ENCODE measurements at places on chromosomes 1 and 21. TPM values are rescaled to one million over a fixed set of nuclear protein-coding genes. Genes with fewer than 3 reads are reported as not detected.

The LORICRIN gene
- not detected for total RNA-seq

The GUCA2B gene
- total RNA-seq: not detected

The ZNF648 gene
- total RNA-seq: 0.51 TPM

The CRP gene
- not detected for total RNA-seq

The GPR3 gene
- total RNA-seq: 0.41 TPM

The HAPLN2 gene
- total RNA-seq: not detected

The CRYBG2 gene
- 13.7 TPM for total RNA-seq

The LYPD8 gene
- not detected for total RNA-seq

The IBA57 gene
- 11.4 TPM for total RNA-seq

The AMIGO1 gene
- 9.1 TPM for total RNA-seq

The SERPINC1 gene
- total RNA-seq: not detected
